ENCODE measurements at places on chromosomes 7 and 10.

- no peak for DNase-seq
These were observed 1020.1 kb downstream of the NXPH1 start for GRCh38 chr7:9453521-9453920.

DNA sequence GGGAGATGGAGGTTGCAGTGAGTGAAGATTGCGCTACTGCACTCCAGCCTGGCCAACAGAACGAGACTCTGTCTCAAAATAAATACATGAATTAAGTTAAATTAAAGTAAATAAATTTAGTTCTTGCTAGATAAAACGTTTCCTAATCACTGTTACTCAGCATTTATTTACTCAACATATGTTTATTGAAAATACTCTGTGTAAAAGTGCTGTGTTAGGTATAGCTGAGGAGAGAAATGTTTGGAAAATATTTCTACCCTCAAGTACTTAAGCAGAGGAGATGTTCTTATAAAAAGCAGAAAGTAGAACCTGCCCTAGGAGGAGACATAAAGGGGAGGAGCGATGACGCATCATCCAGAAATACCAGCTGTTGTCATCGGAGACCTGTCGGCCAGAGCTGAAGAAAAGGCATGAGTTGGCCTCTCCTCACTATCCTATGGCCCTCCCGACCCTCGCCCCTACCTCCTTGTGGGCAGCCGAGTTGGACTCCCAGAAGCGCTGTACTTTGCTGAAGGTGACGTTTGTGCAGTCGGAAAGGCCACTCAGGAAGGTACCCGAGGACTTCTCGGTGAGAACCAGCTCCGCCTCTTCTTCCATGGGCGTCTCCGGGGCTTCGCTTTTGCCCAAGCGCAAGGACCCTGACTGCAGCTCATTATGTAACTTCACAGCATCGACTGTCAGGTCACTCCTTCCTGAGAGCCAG, 1.1 kb downstream of the RRP12 start:
- peak; percentile 67 for DNase-seq

- no peak for DNase-seq
These were observed 12.6 kb downstream of the PTEN start for GRCh38 chr10:87875929-87876571.

DNA sequence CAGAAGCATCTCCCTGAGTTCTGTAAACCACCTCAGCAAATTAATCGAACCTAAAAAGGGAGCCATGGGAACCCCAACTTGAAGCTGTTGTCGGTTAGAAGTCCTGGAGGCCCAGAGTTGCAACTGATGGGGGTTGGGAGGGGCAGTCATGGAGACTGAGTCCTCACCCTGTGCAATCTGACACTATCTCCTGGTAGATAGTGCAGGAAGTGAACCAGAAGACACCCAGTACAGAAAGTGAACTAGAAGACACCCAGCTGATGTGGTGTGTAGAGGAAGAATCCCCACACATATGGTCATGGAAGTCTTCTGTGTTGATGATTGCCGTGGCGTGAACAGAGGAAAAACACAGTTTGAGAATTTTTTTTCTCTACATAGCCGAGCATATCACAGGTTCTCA, 58.8 kb upstream of the SRRM3 start:
- DNase-seq = no peak

DNA sequence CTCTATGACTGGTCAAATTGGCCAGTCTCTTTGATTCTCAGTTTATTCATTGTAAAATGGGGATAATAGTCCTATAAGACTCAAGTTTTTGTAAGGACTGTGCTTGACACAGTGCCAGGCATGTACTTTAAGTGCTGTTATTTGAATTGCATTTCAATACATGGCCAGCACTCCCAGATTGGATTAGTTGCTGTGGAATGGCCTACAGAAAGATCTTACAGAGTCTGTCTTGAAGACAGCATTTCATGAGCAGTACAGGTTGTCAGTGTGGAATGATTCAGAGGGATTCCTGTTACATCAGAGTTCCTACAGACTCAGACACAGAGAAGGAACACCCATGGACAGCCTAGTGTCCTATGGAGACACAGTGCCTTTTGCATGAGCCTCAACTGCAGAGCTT, 238.1 kb upstream of the BMPER start:
- peak; percentile 59 for DNase-seq

GRCh38 chr10:62637249-62638061, 167.1 kb upstream of the ADO start:
- DNase-seq = no peak

DNA sequence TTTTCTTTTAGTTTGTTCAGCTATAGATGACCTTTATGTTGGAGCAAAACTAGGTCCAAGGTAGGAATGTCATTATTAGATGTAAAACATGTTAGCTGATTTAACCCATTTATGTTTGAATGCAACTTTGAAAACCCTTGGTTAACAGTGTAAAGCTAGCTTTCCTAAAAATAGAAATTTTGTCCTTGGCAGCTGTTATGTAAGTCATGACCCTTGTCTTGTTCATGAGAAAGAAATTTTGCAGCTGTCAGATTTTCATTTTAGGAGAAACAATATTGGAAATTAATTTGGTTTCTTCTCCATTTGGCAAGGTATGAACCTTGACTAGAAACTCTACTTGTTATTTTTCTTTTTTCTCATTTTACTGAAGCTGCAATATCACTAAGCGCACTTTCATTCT, 23.9 kb upstream of the CCAR1 start:
- DNase-seq = no peak

- DNase-seq = peak; percentile 88
These were observed 52.0 kb downstream of the ABCC2 start for GRCh38 chr10:99834410-99834809.

DNA sequence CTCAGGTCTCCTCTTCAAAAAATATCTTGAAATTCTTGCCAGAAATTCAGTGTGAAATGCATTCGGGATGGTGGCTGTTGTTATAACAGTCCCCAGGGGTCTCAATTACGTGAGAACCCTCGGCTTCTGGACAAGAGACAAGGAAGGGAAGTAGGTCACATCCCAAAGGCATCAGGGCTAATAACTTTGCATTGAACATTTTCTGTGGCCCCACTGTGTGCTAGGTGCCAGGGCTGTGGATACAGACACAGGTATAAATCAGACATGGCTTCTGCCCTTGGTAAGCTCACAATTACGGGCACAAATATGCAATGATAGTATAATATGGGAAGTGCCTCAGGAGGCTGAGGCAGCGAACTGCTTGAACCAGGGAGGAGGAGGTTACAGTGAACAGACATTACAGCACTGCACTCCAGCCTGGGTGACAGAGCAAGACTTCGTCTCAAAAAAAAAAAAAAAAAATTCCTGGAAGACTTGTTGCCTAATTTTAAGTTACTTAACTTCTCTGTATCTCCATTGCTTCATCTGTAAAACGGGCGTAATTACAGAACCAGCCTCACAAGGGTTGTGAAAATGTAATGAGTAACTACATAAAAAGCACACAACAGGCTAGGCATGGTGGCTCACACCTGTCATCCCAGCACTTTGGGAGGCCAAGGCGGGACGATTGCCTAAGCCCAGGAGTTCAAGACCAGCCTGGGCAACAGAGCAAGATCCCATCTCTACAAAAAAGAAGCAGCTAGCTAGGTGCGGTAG, 2.5 kb upstream of the RHBDD2 start:
- DNase-seq = no peak

Data from fibroblast of skin of back (primary cell).